Endothelial cell of umbilical vein (primary cell): ENCODE measurements at places on chromosomes 13 and 19. TPM values are rescaled to one million over a fixed set of nuclear protein-coding genes. Genes with fewer than 3 reads are reported as not detected.

DNA sequence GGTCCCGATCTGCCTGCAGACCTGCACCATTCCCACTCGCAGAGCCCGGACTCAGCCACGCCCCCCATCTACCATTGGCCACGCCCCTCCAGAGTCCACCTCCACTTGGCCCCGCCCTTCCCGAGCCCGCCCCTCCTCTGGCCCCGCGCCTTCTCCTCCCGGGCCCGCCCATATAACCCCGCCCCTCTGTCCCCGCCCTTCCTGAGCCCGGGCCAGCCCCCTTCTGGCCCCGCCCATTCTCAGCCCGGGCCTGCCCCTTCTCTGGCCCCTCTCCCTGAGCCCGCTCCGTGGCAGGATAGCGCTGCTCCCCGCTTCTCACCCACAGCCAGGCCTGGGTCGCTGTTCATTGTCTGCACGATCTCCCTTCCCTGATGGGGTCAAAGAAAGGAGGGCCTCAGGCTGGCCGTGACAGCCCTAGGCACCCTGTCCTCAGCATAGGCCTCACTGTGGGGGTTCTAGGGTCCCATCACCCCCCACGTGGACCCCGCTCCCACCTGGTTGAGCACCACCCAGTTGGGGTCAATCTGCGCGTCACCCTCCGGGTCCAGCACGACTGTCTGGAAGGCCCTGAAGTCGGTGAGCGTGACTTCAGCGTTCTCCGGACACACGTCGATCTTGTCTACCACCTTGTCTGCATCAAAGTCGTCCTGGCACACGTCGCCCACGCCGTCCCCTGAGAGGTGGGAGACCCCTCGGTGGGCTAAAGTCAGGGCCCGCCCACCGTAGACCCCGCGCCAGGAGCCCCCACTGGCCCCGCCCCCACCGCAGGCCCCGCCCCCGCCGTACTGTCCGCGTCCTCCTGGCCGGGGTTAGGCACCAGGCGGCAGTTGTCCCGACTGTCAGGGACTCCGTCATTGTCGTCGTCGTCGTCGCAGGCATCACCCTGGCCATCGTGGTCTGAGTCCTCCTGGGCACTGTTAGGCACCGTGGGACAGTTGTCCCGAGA is 5.7 kb downstream of the COMP start:
- peak; percentile 34 for DNase-seq

GRCh38 chr13:31891472-31891871 is 140.1 kb upstream of the FRY start:
- peak; percentile 33 for DNase-seq

GRCh38 chr13:21134475-21134874 is 41.9 kb downstream of the SKA3 start:
- DNase-seq = no peak

DNA sequence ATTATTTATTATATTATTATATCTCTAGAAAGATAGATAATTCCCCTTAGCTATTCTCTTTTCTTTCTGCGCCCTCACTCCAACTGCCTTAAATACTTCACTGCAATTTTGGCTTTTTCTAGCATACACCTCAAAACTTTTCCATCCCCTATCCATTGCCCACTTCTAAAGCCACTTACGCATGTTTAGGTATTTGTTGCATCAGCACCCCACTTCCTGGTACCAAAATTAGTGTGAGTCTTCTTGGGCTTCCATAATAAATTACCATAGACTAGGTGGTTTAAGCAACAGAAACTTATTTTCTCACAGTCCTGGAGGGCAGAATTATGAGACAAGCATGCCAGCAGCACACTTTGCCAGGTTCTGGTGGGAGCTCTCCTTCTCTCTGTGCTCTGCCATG is 209.0 kb downstream of the FGF14 start:
- no peak for DNase-seq

LILRB5 gene
- total RNA-seq = not detected in 2 replicates

GAMT gene
- 20.0 and 22.1 TPM in 2 replicates for total RNA-seq

- DNase-seq = no peak
Measured at GRCh38 chr19:17306285-17306714, 628 bp downstream of the MRPL34 start.
